Anterior cingulate cortex (tissue), 58 donors: ENCODE measurements at places on chromosomes 12 and 14.

DNA sequence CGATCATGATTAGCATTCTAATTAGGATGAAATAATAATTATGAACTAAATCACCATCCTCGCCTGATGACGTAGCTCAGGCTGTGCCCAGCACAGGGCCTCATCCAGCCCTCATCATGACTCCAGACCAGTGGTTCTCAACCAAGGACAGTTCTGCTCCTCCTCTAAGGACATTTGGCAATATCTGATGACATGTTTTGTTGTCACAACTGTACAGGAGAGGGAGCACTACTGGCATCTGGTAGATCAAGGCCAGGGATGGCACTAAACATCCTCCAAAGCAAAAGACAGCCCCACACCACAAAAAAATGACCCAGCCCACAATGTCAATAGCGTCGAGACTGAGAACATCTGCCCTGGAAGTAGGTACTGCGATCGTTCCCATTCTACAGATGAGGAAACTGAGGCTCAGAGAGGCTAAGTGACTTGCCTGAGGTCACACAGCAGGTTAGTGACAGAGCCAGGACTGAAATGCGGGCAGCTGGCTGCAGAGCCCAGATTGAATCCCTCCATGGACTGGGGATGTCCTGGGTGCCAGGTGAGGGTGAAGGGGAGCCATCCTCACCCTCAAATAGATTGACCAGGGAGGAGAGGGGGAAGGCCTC is 15.5 kb downstream of the TRPV4 start:
- DNase-seq, result no peak

- DNase-seq, result no peak
These were observed 149.9 kb downstream of the KIF26A start for GRCh38 chr14:104288272-104288671.

GRCh38 chr12:100020370-100020769 is 35.6 kb upstream of the ANKS1B start:
- no peak for DNase-seq

- no peak for DNase-seq
These were observed 125.9 kb downstream of the ALX1 start for GRCh38 chr12:85405781-85406522.
